ENCODE measurements at places on chromosomes 13 and 19.

- DNase-seq, result no peak
Measured at GRCh38 chr19:12790628-12791344, 500 bp upstream of the JUNB start.

DNA sequence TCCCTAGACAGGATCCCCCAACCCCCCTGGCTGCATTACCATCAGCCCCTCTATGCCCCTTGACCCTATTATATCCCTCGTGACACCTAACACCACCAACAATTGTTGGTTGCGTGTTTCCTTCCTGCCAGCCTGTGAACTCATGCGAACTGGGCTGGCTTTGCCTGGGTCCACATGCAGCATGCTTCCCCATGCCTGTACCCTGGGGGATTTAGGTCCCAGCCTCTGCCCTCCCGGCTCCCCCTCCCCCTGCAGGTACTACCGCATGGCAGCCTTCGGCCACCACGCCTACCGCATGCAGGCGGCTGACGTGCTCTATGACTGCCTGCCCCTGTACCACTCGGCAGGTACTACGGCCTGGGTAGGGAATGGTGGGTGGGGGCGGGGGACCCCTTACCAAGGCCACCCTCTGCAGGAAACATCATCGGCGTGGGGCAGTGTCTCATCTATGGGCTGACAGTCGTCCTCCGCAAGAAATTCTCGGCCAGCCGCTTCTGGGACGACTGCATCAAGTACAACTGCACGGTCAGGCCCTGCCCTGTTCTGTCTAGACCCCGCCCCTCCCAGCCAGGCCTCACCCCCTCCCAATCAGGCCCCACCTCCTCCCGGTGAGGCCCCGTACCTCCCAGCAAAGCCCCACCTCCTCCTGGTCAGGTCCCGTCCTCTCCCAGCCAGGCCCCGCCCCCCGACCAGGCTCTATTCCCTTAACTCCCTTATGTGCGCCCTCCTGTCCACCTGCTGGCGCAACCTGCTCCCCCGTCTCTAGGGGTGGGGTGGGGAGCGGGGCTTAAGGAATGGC is 18.5 kb downstream of the SLC27A1 start:
- peak; percentile 70 for DNase-seq

DNA sequence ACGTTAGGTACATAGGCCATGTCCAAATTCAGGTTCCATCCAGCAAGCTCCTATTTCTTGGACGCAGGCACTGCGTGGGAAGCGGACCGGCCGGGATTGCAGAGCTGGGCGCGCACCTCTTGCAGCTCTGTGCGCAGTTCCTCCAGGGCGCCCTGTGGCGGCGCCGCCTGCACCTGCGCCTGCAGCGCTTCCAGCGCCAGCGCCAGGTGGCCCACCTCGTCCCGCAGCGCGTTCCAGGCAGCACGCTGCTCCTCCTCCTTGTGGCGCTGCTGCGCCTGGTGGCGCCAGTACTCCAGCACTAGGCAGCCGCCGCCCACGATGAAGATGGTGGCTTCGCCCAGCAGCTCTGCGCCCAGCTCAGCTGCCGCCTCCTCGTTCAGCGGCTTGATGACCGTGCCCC is 31.1 kb downstream of the OPA3 start:
- no peak for DNase-seq

GRCh38 chr13:113458253-113459065 is 5.2 kb upstream of the ADPRHL1 start:
- no peak for DNase-seq

DNA sequence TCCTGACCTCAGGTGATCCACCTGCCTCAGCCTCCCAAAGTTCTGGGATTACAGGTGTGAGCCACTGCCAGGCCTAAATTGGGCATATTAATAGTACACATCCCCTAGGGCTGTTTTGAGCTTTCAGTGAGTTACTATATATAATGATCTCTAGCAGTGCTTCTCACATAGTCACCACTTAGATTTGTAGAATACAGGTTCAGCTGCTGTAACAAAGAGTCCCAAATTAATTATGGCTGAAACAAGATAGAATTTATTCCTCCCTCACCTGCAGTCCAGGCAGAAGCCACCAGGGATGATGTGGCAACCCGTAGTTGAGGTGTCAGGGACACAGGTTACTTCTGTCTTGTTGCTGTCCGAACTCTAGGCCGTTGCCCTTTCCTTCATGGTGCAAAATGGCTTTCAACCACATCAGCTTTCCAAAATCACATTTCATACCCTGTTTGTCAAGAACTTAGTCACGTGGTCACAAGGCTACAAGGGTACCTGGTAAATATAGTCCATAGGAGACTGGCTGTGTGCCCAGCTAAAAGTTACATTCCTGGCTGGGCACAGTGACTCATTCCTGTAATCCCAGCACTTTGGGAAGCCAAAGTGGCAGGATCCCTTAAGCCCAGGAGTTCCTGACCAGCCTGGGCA is 2.9 kb downstream of the PROSER3 start:
- no peak for DNase-seq

DNA sequence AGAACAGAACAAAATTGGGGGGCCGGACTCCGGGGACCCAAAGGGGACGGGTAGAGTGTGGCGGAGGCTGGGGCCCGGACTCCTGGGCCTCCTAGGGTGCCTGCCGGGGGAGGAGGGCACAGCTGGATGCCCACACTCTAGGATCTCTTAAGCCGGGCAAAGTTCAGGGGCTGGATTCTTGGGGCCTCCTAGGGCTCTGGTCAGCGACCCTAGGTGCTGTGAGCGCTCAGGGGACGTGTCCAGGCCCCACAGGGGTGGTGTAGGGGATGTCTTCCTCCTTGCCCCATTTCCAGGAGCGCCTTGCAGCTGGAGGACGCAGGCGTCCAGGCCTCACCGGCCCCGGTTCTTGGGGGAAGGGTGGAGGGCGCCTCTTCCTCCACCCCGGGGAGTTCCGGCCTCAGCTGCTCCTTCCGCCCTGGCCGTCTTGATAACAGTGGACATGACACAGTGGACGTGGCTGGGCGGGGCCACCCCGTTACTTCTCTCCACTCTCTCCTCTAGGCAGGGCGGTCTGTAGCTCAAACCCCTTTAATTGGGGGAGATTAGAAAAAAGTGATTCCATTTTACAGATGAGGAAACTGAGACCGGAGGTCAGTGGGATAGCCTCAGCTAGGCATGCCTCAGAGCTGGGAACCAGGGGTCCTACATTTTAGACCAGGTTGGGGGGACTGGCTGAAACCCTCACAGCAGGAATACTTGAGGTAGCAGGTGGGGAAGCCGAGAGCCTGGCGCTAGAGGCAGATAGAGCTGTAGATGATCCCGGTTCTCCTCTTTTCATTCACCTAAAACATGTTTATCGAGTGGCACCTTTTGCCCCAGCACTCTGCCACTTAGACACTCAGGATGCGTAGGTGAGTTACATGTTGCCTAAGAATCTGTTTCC is 705 bp downstream of the STXBP2 start:
- DNase-seq, result peak; percentile 18

DNA sequence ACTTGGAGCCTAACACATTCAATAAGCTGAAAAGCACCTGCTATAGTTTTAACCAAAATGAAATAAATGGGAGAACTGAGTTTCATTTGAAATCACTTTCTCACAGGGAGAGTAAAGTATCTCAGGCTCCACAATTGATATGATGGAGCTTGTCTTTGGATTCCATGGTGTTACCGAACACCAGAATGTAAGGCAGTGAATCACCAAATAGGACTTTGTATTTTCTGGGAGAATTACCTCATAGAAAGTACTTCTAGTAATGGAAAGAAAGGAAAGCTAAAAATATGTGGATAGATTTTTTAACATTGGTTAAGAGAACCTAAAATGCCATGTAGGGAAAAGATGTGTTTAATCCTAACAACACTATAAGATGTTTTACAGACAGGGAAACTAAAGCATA is 123.6 kb downstream of the NALCN start:
- DNase-seq, result no peak

GRCh38 chr13:39254601-39255000 is 216.3 kb downstream of the NHLRC3 start:
- no peak for DNase-seq

- no peak for DNase-seq
Measured at GRCh38 chr19:30309176-30309575, 63.0 kb upstream of the ZNF536 start.
